ENCODE measurements at places on chromosomes 7 and 10.

GRCh38 chr10:124558339-124559321, 97.0 kb downstream of the LHPP start:
- no peak for DNase-seq

DNA sequence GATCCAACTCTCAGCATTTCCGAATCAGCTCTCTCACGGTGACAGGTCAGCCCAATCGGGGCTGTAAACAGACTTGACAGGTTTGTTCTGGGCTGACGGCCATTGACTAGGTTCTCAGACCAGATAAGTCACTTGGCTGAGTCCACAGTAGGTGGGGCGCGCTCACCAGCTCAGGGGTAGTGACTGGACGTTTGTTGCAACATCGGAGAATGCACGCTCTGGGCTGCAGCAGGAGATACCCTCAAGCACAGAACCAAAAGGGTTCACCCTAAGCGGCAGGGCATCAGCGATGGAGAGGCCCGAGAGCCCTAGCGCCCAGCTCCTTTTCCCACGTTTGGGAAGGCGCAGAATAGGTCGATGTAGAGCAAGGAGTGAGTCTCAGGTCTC, 1.8 kb downstream of the KLLN start:
- peak; percentile 46 for DNase-seq

- DNase-seq: no peak
Observed at GRCh38 chr7:13117103-13117502, 429.7 kb downstream of the ARL4A start.

GRCh38 chr7:32958046-32959025, 1.1 kb downstream of the FKBP9 start:
- no peak for DNase-seq

DNA sequence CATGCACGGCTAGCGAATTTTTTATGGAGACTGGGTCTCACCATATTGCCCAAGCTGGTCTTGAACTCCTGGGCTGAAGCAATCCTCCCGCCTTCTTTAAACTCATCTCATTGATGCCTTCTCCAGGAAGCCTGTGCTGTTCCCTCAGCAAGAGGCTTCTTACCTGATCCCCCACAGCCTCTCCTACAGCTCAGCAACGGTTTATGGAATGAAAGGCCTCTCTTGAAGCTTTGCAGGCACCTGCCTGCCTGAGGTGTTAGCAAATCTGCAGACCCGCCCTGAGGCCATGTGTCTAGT, 468 bp upstream of the TRIM56 start:
- no peak for DNase-seq

DNA sequence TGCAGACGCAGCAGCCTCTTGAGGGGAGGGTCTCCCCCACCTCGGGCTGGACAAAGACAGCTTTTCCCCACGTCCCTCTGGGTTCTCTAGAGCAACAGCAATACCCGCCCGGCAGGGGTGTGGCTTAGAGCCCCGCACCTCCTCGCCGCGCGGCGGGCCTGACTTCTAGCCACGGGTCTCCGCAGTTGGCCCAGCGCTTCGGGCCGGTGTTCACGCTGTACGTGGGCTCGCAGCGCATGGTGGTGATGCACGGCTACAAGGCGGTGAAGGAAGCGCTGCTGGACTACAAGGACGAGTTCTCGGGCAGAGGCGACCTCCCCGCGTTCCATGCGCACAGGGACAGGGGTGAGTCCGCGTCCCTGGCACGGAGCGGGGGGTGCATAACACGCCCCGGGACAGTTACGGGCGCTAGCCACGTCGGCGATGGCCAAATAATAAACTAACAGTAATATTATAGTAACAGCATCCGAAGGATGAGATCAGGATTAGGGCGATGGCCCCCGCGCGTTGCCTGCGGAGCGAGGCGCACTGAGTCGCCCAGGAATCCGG, 1.2 kb downstream of the CYP2E1 start:
- no peak for DNase-seq

DNA sequence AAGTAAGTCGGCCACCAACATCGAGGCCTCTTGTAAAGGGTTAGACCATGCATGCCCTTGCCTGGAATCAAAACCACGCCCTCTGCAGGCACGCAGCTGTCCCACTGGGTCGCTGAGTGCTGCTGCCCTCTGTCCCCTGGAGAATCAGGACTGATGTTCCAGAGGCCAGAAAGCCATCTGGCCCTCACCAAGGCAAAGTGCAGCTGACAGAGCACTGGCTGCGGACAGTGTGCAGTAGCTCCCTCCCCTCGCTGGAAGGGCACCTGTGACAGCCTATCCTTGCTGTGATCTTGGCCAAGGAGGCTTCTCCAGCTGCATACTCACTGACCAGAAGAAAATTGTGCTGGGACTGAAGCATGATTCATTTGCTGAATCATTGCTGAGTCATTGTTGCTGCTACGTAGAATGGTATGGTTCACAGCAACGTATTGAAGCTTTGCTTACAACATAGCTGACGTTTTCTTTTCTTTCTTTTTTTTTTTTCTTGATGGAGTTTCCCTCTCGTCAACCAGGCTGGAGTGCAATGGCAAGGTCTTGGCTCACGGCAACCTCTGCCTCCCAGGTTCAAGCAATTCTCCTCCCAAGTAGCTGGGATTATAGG, 30.4 kb downstream of the DDC start:
- no peak for DNase-seq

DNA sequence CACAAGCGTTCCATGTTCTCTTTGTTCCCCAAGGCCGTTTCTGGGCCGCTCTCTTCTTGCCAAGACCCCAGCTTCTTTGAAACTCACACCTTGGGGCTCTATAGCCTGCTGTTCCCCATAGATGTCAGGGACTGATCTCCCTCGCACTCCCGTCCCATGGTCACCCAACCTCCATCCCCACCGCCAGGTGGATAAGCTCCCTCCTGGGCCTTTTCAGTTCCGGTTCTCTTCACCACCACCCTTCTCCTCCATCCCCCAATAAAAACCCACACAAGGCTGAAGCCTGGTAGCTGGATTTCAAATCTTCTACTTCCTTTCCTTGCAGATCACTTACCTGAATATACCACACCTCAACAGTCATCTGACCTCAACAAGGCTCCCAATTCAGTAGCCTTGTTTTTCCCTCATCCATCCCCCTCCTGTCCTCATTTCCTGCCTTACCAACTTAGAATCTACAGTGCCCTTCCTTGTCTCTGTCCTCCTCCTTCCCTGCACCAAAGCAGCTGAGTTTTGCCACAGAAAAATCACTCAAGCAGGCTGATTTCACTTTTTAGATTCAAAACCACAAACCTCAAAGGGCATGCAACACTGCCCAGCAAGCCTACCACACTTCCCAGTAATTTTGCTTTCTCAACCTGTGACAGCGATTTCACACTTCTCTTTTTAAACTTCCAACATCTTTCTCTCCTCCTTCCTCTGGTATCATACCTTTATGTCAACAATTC, 7.7 kb downstream of the SLC37A3 start:
- peak; percentile 24 for DNase-seq

DNA sequence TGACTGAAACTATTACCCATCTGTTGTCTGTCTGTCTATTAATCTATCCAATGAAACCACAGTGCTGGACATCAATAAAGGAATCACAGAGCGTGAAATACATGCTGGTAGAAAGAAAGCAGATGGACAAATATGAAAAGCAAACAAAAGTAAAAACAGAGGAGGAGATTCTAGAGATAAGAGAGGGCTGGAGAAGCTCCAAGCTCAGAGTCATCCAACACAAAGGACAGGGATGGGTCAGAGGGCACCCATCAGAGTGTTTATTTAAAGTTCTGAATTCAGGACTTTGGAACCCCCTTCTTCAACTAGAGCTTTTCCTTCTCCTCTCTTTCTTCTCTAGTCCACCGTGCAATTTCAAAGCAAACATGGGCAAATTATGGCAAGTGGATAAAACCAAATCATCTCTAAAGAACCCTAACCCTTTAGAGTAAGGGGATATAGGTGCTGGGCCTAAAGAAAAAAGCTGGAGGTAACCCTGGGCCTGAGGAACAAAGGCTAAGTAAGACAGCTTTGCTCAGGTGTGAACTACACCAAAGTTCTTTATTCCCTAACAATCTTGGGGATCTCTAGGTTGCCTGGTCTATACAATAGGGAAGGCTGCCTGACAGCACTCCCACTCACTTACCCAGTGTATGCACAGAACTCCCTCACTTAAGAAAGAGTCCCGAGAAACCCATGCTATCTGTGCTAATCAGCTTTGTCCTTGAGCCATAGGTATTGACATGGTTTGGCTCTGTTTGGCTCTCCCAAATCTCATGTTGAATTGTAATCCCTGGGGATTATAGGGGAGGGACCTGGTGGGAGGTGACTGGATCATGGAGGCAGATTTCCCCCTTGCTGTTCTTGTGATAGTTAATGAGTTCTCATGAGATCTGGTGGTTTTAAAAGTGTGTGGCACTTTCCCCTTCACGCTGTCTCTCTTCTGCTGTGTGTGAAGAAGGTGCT, 97.0 kb downstream of the BAMBI start:
- no peak for DNase-seq

DNA sequence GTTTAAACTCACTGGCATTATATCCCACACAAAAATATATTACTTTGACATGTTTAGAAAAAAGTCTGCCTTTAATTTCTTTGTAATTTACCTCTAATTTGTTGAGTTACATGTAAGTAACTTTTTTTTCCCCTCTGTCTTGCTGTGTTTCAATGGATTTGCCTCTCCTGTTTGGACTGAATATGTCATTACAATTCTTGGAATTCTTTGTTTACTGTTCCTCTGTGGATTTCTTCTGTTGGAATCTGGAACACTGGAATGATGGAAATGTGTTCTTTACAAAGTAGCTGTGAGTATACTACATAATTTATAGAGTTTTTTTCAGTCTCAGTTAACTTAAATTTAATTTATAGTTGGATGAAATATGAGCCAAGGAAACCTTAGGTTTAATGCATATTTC, 30.4 kb downstream of the SEPTIN7 start:
- DNase-seq: no peak

GRCh38 chr7:101951757-101952156, 134.3 kb downstream of the CUX1 start:
- DNase-seq: no peak

DNA sequence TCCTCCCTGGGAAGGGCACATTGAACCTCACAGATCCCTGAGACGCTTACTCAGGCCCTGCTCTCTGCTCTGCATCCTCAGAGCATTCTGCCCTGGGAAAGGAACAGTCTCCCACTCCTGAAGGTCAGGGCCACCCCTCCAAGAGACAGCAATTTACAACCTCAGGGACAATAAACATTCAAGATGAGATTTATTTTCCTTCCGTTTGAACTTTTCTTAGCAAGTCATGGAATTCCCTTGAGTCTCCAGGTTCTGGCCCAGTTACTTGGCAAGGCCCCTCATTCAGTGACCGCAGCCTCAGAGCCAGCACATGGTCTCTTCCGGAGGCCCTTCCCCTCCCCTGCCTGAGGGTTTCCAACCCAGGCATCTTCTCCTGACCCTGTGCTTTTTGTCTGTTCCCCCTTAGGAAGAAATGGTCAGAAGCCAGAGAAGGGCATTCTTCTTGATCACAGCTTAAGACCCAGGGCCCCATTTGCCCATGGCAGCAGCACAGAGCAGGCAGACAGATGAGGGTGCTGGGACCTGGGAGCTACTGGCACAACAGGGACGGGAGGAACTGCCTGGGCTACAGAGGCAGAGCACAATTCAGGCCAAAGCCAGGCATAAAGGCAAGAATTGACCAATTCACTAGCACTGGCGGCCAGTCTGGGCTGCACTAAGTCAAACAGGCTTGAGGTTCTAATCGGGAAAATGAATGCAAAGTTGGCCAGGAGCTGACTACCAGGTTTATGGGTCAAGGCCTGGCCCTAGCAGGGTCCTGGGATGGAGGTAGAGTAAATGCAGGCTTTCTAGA, 56.7 kb downstream of the VSTM4 start:
- DNase-seq: no peak

GRCh38 chr10:90939116-90939515, 18.2 kb upstream of the ANKRD1 start:
- no peak for DNase-seq

DNA sequence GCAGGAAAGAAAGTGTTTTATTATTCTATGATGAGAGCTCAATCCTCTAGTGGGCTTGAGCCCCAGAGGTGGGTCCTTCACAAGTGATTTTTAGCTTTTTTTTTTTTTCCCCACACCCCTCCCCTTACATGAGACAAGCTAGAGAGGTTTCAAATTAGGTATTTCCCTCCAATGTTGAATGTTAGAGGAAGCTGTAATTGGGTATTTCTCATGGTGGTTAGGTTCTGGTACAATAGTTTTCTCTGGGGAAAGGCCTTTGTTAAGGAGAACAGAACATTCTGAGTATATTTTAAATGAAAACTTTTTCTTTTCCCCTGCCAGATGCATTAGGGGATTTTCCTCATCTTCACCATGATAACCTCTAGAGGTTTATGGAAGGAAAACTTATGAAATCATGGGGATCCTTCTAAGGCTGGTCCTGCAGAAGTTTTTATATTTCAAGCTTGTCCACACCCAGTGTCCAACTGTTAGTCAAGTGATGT, 1039.7 kb downstream of the NRG3 start:
- DNase-seq: no peak

GRCh38 chr7:111029574-111030251, 61.2 kb upstream of the LRRN3 start:
- peak; percentile 47 for DNase-seq

GRCh38 chr7:139697056-139697455, 80.7 kb downstream of the HIPK2 start:
- no peak for DNase-seq

DNA sequence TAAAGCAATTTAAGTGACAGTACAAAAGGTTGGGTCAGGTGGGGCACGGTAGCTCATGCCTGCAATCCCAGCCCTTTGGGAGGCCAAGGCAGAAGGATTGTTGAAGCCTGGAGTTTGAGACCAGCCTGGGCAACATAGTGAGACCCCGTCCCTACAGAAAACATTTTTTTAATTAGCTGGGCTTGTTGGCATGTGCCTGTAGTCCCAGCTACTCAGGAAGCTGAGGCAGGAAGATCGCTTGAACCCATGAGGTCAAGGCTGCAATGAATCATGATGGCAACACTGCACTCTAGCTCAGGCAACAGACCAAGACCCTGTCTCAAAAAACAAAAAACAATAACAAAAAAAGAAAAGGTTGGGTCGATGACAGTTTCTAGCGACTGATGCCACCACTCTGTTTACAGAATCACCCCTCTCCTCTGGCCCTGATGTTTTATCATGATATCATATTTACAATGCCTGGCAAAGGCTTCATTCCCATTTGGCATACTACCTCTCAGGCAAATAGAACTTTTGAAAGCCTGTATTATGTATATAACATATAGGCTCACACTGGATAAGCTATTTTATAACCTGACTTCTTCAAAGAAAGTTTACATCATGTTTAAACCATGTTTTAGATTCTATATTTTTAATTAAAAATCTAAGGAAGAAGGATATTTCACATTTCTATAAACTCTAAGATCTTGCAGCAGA, 558 bp upstream of the ABCC2 start:
- DNase-seq: no peak

DNA sequence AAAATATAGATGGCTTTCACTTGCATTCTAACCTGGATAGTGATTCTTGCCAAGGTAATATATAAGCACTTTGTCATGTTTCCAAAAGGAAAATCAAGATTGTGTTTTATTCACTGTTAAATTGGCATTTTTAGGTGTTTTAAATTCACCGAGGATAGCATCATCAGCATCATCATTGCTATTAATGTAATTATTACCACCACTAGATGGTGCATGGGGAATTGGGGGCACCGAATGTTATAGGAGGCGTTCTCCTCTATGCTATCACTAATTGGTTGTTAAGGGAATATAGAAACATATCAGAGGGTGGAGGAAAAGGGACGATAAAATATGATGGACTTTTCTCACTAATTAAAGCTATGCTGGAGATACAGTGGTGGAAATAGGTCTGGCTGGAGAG, 95.5 kb downstream of the CELF2 start:
- no peak for DNase-seq

GRCh38 chr10:80598084-80598798, 60.5 kb downstream of the SH2D4B start:
- no peak for DNase-seq

Data from activated naive CD8-positive, alpha-beta T cell treated with anti-CD3 and anti-CD28 coated beads, Interleukin-2, amount 50 U/mL, for 24 hours (primary cell).